ENCODE measurements at places on chromosomes 3 and 15.

- no peak for DNase-seq
Observed at GRCh38 chr3:73419179-73419803, 205.4 kb downstream of the PDZRN3 start.

- no peak for DNase-seq
Observed at GRCh38 chr3:105843994-105844393, 24.8 kb downstream of the CBLB start.

DNA sequence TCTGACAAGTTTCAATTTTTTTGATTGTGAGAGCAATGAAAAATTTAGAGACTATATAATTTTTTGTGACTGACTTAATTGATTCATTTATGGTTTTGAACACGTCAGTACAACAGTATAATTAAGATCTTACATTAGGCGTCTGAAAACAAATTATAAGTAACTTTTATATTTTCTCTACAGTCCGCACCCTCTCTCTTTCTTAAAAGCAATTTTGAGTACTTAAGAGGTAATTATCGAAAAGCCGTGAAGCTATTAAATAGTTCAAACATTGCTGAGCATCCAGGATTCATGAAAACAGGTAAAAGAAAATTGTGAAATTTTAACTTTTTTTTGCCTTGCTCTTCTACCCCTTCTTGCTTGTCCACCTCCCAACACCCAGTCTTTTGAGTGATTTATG is 34.9 kb downstream of the CNOT10 start:
- no peak for DNase-seq

- DNase-seq = no peak
Observed at GRCh38 chr3:170714562-170715535, 129.0 kb upstream of the SLC7A14 start.

GRCh38 chr15:79117442-79118204 is 27.0 kb upstream of the RASGRF1 start:
- no peak for DNase-seq

DNA sequence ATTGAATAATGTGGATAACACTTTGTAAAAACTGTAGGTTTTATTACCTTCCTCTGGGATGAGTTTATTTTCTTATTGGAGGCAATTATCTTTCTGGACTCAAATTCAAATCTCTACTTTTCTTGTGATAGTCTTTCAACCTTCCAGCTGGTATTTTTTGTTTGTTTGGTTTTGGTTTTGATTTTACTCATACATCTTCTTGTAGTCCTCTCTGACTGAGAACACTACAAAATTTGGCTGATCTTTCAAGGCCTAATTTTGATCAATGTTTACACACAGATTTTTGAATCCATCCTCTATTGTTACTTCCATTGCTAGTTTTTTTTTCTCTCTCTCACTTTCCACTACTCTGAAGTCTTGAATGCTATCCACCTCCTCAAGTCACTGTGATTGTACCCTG is 303.8 kb upstream of the NECTIN3 start:
- peak; percentile 34 for DNase-seq

- no peak for DNase-seq
Observed at GRCh38 chr3:18765662-18766061, 340.5 kb upstream of the SATB1 start.

DNA sequence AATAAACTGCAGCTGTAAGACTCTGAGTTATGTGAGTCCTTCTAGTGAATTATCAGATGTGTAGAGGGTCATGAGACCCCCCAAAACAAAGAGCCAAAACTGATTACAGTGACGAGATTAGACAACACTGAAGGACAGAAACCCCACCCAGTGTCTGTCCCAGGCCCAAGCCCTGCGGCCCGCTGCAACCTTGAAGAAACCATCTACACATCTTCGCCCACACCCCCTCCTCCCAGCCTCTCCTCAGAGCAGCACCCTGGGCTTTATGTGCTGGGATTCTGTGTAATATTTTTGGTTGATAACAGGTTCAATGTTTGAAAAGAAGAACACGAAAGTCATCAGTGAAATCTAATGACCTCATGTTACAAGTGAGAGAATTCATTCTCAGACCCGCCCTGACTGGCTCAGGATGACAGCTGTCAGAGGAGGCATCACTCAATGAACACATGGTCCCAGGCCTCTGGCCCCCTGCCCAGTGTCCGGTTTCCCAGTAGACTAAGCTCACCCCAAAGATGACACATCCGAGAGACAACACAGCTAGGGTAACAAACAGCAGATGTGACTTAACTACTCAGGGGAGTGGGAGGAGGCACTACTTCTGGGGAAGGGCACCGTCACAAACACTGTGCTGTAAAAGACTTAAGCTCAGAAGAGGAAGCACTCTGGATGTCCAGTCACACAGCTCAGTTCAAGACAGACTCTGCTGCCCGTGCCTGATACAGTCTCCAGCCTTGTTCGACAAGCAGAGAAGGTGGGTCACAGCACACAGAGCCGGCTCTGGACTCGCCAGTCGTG is 48.9 kb downstream of the NIPA2 start:
- no peak for DNase-seq

DNA sequence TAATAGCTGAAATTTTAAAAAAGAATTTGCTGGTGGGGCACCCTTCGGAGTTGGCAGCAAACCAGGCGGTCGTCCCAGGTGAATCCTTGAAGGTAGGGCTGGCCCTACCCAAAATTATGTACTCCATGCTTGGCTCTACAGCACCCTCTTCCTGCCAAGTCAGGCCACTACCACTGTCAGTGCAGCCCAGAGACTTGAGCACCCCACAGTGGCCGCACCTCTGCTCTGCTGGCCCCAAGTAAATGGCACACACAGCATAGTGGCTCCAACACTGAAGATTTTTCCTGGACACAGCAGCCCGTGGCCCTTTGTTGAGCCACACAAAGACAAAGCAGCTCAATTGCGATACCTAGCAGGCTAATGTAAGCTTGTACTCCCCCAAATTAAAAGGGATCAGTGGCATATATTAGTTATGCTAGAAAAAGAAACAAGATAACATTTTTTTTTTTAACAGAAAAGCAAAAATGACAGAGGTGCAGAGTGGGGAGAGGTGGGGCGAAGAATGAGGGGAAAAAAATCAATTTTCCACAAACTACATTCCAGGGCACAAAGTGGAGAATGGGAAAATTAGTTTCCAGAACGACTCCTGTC is 250.5 kb downstream of the UACA start:
- peak; percentile 81 for DNase-seq

GRCh38 chr15:64141798-64142512 is 9.6 kb upstream of the SNX22 start:
- DNase-seq = no peak

- no peak for DNase-seq
Observed at GRCh38 chr15:96047255-96047931, 283.1 kb upstream of the NR2F2 start.

- no peak for DNase-seq
Observed at GRCh38 chr3:77524946-77525682, 485.2 kb downstream of the ROBO2 start.

DNA sequence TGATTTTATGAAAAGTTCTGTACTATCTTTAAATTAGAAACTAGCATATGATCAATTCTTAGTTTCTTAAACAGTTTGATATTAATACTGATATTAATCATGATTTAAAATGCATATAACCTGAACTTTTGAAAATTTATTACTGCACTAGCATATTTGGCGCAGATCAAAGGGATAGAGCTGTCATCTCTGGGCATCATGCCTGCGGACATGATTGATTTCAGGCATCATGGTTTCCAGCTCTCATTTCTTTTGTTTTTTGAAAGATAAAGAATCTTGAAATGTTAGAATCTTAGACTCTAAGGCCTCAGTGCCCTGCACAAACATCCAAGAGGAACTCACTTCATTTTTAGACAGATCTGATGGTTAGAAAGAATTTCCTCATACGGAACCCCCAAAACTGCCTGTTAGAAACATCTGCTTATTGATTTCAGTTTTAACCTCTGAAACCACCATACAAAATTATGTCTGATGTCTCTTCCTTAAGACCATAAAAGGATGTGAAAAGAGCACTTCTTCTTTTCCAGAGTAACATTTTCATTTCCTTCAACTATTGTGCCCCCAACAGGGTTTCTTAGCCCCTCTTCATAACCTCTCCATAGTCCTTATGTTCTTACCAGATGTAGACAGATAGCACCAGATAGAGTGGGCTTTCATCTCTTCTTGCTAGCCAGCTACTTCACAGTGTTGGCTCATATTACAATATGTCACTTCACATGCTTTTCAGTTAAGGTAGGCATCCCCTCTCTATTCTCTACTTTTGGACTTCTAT is 110.8 kb downstream of the BBX start:
- peak; percentile 4 for DNase-seq

DNA sequence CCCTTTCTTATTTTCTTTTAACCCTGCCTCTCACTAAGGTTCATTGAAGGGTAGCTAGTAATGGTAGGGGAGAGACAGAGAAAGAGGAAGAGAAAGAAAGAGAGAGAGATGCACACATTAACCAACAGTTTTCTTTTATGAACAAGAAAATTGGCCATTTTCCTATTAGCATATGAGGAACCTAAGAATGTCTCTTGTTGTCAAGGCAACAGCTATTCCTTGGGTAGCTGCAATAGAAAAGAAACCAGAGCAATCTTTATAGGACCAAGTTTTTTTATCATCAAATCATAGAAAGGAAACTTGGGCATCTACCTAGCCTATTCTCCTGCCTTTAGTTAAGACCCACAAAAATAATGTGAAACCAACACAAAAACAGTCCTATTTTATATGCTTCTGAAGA is 15.0 kb upstream of the CCDC39 start:
- DNase-seq = no peak

DNA sequence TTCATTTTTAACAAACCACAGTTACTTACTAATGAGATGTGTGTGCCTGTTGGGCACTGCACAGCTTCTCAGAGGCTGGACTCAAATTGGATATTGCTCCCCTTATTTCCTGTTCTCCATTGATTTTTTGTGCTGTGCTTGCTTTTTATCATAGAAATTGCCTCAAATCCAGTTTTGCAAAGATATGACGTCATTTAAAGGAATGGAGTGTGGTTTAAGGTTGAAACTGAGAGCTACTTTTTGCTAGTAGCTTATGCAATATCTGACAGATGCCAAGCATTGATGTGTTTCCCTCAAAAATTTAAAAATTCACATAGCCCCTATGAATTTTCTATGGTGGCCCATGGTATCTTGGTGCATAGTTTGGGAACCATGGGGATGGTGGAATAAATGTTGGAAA is 67.7 kb upstream of the ROPN1 start:
- DNase-seq = no peak

GRCh38 chr15:93071469-93071936 is 17.5 kb downstream of the RGMA start:
- DNase-seq = no peak

DNA sequence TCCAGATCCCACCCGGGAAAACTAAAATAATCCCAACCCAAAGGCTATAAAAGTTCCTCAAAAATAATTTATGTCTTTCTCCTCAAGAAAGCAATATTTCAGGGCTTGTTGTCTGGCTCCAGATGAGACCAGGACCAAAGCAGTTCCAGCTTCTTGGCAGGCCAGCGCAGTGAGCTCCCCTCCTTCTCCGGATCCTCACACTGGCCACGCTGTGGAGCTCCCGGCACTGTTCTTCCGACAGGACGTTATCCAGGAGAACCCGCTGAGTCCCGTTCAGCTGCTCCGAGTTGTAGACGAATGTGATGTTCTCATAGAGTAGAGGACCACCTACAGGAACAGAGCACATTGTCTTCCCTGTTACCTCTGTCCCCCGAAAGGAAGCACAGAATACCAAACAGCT is 146.3 kb downstream of the P3H2 start:
- no peak for DNase-seq

DNA sequence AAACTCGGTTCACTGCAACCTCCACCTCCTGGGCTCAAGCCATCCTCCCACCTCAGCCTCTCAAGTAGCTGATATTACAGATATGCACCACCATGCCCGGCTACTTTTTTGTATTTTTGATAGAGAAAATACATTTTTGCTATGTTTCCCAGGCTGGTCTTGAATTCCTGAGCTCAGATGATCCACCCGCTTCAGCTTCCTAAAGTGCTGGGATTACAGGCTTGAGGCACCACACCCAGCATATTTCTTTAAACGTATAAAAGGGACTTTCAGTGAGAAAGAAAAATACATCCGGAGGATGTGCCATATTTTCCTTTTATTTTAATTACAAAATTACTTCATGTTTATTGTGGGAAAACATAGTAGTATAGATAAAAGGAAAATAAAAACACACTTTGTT is 55.2 kb downstream of the RPL39L start:
- DNase-seq = no peak

DNA sequence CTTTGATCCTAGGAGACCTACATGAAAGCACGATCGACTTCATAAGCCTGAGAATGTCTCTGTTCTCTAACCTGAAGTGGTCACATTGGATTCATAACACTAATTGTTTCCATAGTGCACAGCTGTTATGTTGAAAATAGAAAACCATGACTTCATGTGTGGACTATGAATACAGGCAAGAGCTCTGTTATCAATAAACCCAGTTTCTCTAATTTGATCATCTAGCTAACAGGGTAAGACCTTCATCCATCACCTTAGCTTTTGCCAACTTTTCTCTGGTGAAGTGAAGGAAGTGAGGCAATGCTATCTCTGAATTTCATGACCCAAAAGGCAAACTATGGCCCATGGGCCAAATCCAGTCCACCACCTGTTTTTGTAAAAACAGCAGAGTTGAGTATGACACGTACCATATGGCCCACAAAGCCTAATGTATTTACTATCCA is 27.2 kb downstream of the ABI3BP start:
- no peak for DNase-seq

GRCh38 chr15:47987908-47988532 is 132.8 kb upstream of the SLC24A5 start:
- DNase-seq = peak; percentile 57

- peak; percentile 46 for DNase-seq
Observed at GRCh38 chr3:192915304-192915703, 2.4 kb downstream of the MB21D2 start.

GRCh38 chr3:105518806-105519418 is 152.2 kb downstream of the ALCAM start:
- DNase-seq = peak; percentile 70

DNA sequence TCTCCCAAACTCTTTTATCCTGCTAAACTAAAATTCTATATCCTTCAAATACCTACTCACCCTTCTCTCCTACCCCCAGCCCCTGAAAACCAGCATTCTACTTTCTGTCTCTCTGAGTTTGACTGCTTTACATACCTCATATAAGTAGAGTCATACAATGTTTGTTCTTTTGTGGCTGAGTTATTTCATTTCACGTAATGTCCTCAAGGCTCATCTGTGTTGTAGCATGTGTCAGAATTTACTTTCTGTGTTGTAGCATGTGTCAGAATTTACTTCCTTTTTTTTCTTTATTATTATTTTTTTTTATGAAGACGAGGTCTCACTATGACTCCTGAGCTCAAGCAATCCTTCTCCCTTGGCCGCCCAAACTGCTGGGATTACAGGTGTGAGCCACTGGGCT is 20.1 kb downstream of the IFT122 start:
- no peak for DNase-seq
